ENCODE measurements at places on chromosomes 7 and 10.
A peak's percentile ranks its signal among the peaks of the same experiment; 100 is the strongest.

- no peak for DNase-seq
Measured at GRCh38 chr7:150516956-150517745, 2.5 kb downstream of the GIMAP7 start.

GRCh38 chr10:37856881-37857286 lies 526 bp downstream of the ZNF248 start:
- no peak for DNase-seq

GRCh38 chr10:98485959-98486358 lies 39.2 kb upstream of the HPS1 start:
- DNase-seq: no peak

DNA sequence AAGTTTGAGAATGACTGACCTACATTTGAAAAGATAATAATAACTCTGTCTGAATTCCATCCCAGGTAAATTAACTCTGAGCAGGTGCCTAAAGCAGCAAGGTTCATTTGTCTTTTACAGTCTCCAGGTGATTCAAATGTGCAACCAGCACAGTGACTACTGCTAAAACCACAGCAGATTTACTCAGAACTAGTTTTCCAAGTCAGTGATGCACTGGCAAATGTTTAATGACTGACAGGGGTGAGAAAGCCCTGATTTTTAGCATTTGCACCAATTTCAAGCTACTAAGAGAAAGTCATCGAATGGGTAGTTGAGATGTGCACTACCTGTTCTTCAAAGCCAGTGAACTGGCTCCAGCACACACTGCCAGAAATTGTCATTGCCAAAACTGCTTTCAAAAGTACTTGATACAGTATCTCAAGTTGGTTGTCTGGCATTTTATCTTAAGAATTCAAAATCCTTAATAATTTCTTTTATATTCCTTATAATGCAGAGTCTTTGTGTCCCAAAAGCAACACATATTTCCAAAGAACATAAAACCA lies 60.3 kb downstream of the ATOH7 start:
- DNase-seq: no peak

- no peak for DNase-seq
Measured at GRCh38 chr7:42735081-42735480, 176.8 kb downstream of the C7orf25 start.

GRCh38 chr7:112668561-112668960 lies 121.6 kb downstream of the TMEM168 start:
- no peak for DNase-seq

- no peak for DNase-seq
Measured at GRCh38 chr10:5810225-5810624, 3.0 kb downstream of the GDI2 start.

DNA sequence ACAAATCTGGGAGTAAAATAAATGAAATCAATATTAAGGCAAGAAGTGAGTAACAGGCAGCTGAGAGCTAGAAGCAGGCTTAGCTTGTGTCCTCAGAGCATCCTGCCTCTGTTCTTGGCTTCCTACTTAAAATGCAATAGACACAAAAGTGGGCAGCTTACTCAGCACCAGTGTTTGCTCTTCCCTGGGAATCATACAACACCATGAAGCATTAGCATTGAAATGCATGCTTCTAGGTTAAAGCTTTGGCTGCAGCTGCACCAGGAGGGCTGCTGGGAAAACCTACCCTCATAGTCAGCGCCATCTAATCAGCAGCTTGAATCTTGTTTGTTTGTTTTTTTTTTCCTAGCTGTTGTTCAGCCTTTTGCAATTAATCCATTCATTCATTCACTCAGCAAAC lies 104.2 kb upstream of the VWC2 start:
- no peak for DNase-seq

- peak; percentile 22 for DNase-seq
Measured at GRCh38 chr7:74658178-74659004, 873 bp downstream of the GTF2I start.

DNA sequence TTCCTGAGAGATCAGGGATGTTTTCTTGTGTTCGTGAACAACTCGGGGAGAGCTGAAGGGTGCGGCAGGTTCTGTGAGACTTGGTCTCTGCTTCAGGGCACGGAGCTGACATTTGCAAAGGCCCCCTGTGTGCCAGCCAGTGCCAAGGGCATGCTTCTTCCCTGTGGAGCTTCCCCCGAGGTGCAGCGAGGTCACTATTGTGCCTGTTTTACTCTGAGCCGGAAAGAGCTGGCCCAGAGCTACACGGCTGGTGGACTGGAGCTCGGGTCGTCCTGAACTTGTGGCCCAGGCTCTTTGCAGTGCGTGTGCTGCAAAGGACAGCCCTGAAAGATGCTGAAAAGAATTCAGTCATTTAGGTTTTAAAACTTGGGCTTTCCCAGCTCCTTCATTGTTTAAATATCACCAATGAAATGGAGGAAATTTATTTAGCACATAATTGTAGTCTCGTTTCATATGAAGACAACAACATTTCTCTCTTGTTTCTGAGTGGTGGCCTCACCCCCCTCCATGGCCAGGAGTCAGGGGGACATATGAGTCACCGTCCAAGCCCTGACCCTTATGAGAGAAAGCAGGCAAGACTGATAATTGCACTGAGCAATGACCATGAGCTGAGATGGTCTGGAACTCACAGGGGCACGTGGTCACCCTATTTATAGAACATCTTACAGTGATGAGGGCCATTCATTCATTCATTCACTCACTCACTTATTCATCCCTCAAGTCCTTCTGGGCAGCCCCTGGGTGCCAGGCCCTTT lies 102.6 kb downstream of the PTPRE start:
- DNase-seq: no peak

GRCh38 chr7:71266912-71267311 lies 135.0 kb downstream of the GALNT17 start:
- no peak for DNase-seq

DNA sequence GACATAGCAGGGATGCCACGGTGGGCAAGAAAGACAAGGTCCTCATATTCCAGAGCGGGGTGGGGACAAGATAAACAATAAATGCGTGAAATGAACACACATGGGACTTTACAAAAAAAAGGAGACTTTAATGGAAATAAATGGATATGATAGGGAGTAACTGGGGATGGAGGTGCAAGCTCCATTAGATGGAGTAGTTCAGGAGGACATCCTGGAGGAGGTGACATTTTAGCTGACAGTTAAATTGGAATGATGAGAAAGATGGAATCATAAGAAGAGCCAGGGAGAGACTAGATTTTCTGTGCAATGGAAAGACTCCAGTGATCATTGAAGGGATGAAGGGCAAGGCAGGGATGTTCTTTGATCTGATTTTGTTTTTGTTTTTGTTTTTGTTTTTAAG lies 83.6 kb upstream of the MYL10 start:
- no peak for DNase-seq

DNA sequence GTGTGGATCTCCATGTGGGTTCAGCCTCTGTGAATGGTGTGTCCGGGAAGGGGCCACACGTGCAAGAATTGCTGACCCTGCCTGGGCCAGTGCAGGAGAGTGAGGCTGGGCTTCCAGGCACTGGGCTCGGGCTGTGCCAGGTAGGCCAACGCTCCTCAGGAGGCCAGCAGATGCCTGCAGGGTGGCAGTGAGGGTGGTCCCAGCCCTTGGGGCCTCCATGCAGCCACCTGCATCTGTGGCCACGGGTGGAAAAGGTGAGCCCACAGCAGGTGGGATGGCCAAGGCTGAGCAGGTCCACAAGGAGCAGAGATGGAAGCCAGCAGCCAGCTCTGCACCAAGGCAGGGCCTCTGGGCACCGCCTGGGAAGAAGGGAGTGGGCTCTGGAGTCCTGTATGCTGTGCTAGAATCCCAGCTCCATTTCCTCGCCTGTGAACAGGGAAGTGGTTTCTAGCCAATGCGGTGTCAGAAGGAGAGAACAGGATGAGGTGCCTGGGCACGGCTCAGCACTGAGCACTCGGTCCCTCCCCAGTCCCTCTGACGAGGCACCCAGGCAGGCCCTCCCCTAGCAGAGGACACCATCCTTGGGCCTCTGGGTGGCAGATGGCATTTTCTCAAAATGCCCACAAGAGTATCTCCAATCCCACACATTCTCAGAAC lies 31.1 kb upstream of the RET start:
- no peak for DNase-seq

- DNase-seq: no peak
Measured at GRCh38 chr7:151608031-151608551, 88.4 kb upstream of the RHEB start.

- DNase-seq: no peak
Measured at GRCh38 chr7:156094350-156095146, 282.3 kb upstream of the SHH start.

DNA sequence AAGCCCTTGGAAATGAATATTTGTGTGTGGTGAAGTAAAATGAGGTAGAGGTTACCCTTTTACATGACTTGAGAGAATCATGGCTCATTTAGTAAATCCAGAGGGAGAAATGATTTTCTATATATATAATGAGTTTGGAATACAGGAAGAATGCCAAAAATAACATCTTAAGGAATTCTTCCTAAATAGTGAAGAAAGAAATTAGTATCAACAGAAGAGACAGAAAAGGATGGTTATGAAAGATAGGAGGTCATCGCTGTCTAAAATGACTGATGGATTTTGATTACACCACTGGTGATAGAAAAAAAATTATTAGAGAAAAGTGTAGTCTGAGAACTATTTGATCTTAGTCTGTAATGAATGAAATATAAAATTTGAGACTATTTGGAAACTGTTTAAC lies 283.0 kb downstream of the ADK start:
- DNase-seq: no peak

GRCh38 chr10:48582970-48583369 lies 21.9 kb downstream of the ARHGAP22 start:
- no peak for DNase-seq

GRCh38 chr10:120131183-120131582 lies 238.7 kb downstream of the SEC23IP start:
- DNase-seq: no peak

- DNase-seq: no peak
Measured at GRCh38 chr10:88735661-88736060, 24.2 kb upstream of the LIPN start.

DNA sequence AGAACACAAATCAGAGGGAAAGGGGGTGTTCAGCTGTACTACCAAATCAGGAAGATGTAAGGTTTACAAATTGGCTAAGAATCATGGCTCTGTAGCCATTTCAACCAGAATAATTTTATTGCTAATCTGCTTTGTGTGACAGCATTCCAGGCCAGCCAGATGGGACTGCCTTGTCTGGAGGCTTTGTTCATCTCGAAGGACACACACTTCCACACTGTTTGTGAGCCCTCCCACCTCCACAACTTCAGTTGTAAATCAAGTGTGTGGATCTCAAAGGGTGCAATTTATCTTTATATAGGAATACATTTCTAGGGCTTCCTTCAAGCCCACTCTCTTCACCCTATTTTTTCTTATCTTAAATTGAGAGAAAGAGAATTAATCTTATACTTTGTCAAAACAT lies 6.9 kb upstream of the OIT3 start:
- no peak for DNase-seq

DNA sequence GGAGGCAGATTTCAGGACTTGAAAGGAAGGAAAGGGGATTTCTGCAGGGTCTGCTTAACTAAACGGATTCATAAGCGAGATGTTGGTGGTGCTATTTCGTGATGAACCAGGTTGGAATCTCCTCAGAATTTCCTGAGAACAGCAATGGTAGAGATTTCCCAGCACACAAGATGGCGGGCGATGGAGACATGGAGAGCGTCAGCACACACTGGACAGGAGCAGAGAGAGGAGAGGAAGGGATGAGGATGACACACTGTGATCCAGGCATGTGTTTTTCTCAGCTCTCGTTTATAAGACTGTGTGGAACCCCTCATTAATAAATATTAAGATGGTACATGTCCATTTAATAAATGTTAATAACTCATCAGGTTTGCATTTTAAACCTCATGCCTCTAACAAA lies 43.9 kb upstream of the LYZL1 start:
- no peak for DNase-seq

GRCh38 chr7:74479066-74479781 lies 25.5 kb downstream of the GTF2IRD1 start:
- DNase-seq: no peak

- DNase-seq: no peak
Measured at GRCh38 chr7:111346219-111346618, 216.1 kb downstream of the IMMP2L start.

DNA sequence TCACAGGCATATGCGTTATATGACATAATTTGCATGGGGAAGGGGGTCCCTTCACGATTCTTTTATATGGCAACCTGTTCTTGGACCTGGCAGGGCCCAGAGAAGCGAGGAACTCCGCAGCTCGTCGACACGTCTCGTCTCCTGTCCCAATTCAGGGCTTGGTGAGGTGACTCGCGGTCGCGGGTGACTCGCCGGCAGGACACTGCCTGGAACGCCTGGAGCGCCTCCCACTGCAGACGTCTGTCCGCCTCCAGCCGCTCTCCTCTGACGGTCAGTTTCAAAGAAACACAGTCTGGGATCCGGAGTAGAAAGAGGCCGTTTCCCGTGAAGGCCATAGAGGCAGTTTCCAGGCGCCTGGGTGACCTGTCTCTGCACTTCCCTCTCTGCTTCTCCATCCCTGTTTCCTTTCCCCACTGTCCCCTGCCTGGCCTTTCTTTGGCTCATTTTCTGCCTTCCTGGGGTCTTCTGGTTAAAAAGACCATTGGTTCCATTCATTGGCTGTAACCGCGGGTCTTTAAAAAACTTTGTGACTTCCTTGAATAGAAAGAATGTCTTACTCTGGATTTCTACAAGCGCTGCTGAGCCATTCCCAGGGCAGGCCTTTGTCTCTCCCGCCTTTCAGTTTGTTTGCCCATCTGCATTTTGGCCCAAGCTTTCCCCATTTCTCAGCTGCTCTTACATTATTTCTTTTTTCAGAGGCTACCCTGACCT lies 1.2 kb downstream of the UPP1 start:
- DNase-seq: no peak

All from SIG-M5 (cell line).